Tibial nerve (tissue), 4 donors: ENCODE measurements at places on chromosomes 2 and 18. TPM values are rescaled to one million over a fixed set of nuclear protein-coding genes. Genes with fewer than 3 reads are reported as not detected.

DNA sequence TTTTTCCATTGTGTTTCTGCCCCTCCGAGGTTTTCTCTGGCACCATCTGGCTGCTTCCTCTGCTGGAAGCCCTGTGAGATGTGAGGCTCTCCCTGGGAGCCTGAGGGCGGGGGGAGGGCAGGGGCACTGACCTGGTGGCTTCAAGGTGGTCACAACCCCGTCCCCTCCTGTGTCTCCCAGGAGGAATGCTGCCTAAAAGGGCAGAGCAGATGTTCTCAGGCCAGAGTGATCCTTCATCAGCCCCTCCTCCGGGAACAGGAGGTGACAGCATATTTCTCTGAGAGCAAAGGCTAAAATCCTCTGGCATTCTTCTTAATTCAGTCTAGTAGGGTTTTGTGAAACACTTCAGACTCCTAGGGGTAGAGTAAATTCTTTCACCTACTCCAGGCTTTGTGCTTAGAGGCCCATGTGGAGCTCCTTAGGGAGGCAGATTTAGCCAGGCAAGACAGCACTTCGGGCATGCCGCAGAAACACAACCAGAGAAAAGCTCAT is 18.3 kb upstream of the GREB1 start:
- no peak for DNase-seq

GRCh38 chr2:219627103-219628100 is at the start of gene SLC4A3:
Gene SLC4A3 (plus strand): TSS chr2:219627630. CDS start chr2:219627993, 363 bp downstream.
- DNase-seq = no peak

ABCG8 gene
- not detected for total RNA-seq

DNA sequence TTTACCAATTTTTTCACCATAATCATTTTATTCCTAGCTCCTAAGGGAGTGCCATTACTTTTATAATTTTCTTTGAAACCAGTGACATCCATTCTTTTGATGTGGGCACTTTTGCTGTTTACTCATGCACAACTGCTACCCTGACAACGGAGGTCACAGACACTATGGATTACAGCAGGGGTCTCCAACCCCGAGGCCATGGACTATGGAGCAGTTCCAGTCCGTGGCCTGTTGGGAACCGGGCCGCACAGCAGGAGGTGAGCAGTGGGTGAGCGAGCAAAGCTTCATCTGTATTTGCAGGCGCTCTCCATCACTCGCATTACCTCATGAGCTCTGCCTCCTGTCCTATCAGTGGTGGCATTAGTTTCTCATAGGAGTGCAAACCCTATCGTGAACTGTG is 34.6 kb downstream of the PRPF40A start:
- no peak for DNase-seq

GRCh38 chr2:6906165-6906741 is 11.0 kb upstream of the RNF144A start:
- DNase-seq = no peak

RBFA gene
- 33.3 TPM for total RNA-seq

- no peak for DNase-seq
Observed at GRCh38 chr2:59236723-59237122, 995.6 kb upstream of the FANCL start.

LIPG gene
- total RNA-seq = not detected

- no peak for DNase-seq
Observed at GRCh38 chr2:134574611-134575330, 144.0 kb downstream of the TMEM163 start.

DNA sequence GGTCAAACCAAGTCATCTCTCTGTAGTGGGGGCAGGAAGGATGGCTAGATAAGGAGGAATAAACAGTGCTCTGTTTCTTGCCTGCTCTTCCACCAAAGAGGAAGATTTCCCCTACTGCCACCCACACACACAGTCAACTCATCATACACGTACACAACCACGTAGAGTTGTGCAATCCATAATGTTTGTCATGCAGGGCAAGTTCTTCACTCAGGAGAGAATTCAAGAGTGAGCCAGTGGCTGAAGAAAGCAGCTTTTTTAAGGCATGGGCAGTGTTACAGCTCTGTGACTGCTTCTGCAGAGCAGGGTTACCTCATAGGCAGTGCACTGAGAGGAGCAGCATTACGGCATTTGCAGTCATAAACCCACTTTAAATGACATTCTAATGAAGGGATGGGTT is 283.0 kb downstream of the RND3 start:
- DNase-seq = no peak

DNA sequence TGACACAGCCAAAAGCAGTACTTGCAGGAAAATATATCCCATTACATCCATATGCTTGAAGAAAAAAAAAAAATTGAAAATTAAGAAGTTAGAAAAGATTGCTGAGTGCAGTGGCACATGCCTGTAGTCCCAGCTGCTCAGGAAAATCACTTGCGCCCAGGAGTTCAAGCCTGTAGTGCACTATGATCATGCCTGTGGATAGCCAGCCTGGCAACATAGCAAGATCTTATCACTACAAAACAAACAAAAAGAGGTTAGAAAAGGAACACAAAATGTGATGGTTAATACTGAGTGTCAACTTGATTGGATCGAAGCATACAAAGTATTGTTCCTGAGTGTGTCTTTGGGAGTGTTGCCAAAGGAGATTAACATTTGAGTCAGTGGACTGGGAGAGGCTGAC is 361.9 kb downstream of the NYAP2 start:
- DNase-seq = no peak

DNA sequence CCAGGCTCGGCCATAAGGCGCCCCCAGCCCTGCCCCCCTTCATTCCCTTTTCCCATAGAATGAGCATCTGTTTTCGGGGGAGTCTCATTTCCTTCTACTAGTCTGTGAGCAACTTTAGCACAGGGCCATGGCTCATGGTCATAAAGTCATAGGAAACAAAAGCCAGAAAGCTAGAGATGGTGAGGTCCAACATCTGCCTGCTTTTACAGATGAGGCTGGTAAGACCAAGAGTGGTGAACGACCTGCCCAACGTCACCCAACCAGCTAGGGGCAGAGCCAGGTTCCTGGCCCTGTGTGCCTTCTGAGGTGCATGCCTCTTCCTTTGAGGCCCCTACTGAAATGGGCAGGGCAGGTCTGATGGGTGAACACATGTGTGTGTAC is 212.7 kb downstream of the DYSF start:
- no peak for DNase-seq

GRCh38 chr2:128450211-128451024 is 131.8 kb upstream of the HS6ST1 start:
- DNase-seq = no peak

CDKL4 gene
- 0.22 TPM for total RNA-seq

DNA sequence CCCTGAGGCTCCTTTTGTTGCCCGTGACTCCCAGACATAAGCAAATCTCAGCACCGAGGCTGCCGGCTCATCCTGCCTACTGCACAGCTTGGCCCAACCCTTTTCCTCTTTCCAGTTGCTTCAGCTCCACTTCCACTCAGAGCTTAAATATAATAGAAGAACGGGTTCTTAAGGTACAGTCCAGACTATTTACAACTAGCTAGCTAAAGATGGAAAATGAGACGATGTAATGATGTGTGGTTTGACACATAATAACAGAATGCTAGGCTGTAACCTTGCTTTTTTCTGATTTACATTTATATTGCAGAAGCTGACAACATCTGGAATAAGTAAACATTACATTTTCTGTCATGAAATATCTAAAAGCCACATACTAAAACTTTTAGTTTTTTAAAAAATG is 26.9 kb upstream of the ATP9B start:
- DNase-seq = no peak

GRCh38 chr18:54052732-54053429 is 171.6 kb downstream of the MBD2 start:
- no peak for DNase-seq

DNA sequence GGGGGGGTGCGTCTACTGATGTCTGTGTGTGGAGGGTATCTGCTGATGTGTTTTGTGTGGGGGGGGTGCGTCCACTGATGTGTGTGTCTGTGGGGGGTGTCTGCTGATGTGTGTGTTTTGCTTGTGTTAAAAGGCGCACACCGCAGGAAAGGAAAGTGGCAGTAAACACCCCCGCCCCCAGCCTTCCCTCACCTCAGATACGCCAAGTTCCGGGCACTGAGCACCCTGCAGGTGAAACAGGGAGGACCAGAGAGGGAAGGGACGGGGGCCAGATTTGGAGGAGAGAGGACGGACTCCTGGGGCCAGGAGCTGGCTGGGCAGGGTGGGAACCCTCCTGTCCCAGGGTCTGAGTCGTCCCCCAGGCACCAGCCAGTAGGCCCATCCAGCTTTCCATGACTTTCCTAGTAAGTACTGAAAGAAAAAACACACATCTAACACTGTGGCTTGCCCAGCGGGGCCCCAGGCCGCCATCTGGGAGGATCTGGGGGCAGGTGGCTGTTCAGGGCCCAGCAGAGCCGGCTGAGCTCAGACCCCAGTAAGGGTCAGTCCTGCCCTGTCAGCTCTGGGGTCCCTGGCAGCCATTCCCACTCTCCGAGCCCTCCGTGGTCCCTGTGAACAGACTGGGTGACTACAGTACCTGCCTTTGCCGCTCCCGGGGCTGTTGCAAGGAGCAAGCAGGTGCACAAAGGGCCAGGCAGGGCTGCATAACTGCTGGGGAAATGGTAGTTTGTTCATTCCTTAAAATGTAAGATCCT is 126.9 kb downstream of the NFATC1 start:
- no peak for DNase-seq

DNA sequence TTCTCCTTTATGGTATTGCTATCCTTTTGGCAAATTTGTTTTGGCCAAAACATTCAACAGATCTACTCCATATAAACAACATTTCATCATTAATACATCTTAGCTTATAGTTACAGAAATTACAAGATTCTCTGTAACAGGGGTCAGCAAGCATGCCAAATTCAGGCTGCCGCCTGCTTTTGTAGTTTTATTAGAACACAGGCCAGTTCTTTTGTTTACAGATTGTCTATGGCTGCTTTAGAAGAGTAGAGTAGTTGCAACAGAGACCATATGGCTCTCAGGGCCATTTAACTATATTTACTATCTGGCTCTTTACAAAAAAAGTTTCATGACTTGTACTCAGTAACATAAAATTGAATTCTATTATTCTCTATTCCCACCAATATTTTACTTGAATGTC is 53.9 kb downstream of the LNPK start:
- DNase-seq = no peak

DNA sequence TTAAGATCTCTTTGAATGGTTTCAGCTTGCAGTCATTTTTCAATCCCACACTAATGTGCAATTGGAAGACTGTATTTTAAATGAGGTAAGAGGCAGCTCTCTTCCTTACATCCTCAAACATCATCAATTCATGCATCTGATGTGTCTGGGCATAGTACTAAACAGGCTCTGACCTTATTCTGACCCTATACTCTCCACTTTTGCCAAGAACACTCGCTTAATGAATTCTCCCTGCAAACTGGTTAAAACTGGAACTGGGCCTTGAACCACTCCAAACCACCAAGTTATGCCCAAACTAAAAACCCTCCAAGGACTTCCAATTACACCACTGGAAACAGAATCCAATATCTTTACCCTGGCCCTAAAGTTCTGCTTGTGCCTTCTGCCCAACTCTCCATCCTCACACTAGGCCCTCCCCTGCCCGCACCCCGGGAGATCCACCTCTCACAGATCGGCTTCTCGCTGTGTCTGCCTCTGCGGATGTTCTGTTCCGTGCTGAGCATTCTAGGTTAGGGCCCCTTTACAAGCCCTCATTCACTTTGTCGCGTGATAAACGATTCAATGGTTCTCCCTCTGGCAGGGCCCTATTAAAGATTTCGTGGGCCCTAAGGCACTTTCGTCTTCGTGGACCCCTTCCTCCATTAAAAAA is 1.2 kb downstream of the M1AP start:
- DNase-seq = no peak

GRCh38 chr2:236965021-236965840 is 120.5 kb upstream of the COPS8 start:
- DNase-seq = no peak

GRCh38 chr2:236754271-236754944 is 184.8 kb downstream of the ACKR3 start:
- no peak for DNase-seq

DNA sequence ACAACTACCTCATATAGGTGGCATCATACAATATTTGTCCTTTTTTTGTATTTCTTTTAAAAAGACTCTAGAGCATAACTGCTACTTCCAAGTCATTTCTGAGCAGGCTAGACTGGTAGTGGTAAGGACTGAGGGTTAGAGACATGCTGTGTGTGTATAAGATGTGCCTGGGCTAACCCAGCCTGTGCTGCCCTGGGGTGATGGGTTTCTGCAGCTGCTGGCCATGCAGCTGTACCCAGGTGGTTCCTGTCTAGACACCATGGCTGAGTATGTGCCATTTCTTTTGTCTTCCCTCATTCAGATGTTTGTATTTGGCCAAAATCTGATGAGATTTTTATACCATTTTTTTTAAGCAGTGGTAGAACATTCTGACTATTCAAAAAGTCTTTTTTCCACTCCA is 40.0 kb downstream of the MERTK start:
- DNase-seq = no peak

CNGA3 gene
- 1.3 TPM for total RNA-seq

ALPI gene
- total RNA-seq = not detected

DNA sequence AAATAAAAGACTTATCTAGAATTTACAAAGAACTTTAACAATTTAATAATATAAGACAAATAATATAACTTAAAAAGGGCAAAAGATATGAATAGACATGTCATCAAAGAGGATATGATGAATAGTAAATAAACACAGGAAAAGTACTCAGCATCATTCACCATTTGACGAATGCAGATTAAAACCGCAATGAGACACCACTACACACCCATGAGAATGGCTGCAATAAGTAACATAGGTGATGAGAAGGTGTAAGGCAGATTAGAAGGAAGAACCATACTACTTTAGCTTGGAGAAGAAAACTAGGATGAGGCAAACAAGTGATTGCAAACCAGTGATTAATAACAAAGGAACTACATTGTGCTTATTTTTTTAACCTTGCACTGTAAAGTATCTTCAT is 152.0 kb downstream of the CYRIA start:
- DNase-seq = no peak

DLGAP1 gene
- 18.3 TPM for total RNA-seq

SLC16A14 gene
- total RNA-seq = 7.5 TPM

WNT6 gene
- 47.9 TPM for total RNA-seq

PSMA8 gene
- total RNA-seq = not detected

GRCh38 chr2:37632310-37632709 is 39.1 kb downstream of the CDC42EP3 start:
- no peak for DNase-seq

- DNase-seq = no peak
Observed at GRCh38 chr2:46814160-46814961, 101.2 kb downstream of the MCFD2 start.

- DNase-seq = no peak
Observed at GRCh38 chr2:157933160-157933920, 57.2 kb upstream of the ACVR1 start.

- no peak for DNase-seq
Observed at GRCh38 chr2:171433763-171434012, at the start of gene METTL8. Gene METTL8 (minus strand): TSS chr2:171433990. CDS start chr2:171392185, 41,805 bp downstream.

GRCh38 chr2:171688129-171688465 is 828 bp downstream of the DYNC1I2 start:
- no peak for DNase-seq

TBR1 gene
- not detected for total RNA-seq
